ENCODE measurements at places on chromosomes 7 and 10. TPM values are rescaled to one million over a fixed set of nuclear protein-coding genes. Genes with fewer than 3 reads are reported as not detected.
A peak's percentile ranks its signal among the peaks of the same experiment; 100 is the strongest.

KCNH2 gene
- 0.77 TPM for total RNA-seq

HOXA9 gene
- not detected for total RNA-seq

TSPAN15 gene
- total RNA-seq = 1.8 TPM

GPR37 gene
- total RNA-seq = not detected

WAC gene
- 194 TPM for total RNA-seq

KIFBP gene
- 16.3 TPM for total RNA-seq

SPACDR gene
- 5.6 TPM for total RNA-seq

PTN gene
- total RNA-seq = not detected

MMP21 gene
- total RNA-seq = not detected

SLIT1 gene
- total RNA-seq = 0.65 TPM

RPEL1 gene
- total RNA-seq = not detected

LFNG gene
- 23.0 TPM for total RNA-seq

HTR7 gene
- 0.10 TPM for total RNA-seq

CPEB3 gene
- total RNA-seq = 1.7 TPM

NUTM2A gene
- 0.35 TPM for total RNA-seq

SLC39A12 gene
- not detected for total RNA-seq

ZSWIM8 gene
- total RNA-seq = 72.0 TPM

DNA sequence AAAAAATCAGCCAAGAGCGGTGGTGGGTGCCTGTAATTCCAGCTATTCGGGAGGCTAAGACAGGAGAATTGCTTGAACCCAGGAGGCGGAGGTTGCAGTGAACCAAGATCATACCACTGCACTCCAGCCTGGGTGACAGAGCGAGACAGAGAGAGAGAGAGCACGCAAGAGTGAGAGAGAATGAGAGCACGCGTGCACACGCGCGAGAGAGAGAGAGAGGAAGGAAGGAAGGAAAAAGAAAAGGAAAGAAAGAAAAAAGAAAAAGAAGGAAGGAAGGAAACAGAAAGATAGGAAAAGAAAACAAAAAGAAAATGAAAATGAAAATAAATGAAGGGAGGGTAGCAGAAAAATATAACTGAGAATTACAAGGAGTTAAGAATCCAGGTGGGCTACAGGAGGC, 82.7 kb downstream of the SVOPL start:
- no peaks in the 10 kb centered on the region for H3K27me3 ChIP-seq
- peaks cover 7% of the 10 kb centered on the region for H3K4me1 ChIP-seq
- peak overlapping the region; percentile 26 for H3K27ac ChIP-seq
- no peak overlapping the region for H3K4me3 ChIP-seq

GRCh38 chr10:103703941-103704919, 151.1 kb downstream of the SH3PXD2A start:
- H3K27ac ChIP-seq = no peak overlapping the region
- peak; percentile 37 for DNase-seq
- no peaks in the 10 kb centered on the region for H3K27me3 ChIP-seq
- H3K36me3 ChIP-seq = no peaks in the 10 kb centered on the region

DNA sequence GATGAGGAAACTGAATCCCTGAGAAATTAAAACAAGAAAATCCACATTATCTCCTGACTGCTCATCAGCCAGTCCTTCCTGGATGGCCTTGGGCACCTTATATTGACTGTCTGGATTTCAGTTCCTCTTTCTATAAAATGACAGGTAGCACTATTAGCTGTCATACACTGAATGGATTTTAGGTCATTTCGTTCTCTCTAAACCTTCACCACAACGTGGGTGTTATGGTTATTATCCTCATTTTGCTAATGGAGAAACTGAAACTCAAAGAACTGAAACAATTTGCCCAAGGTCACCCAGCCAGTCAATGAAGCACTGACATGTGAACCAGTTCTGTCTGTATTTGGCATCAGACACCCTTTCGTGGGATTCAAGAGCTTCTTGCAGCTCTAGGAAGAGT, 193.8 kb downstream of the CYP26A1 start:
- H3K27me3 ChIP-seq = no peaks in the 10 kb centered on the region
- H3K27ac ChIP-seq = no peak overlapping the region
- DNase-seq = no peak
- H3K36me3 ChIP-seq = peaks cover 5% of the 10 kb centered on the region
- H3K4me1 ChIP-seq = no peaks in the 10 kb centered on the region

GRCh38 chr10:89069589-89069988, 79.0 kb downstream of the FAS start:
- no peak overlapping the region for H3K4me3 ChIP-seq
- DNase-seq = no peak
- no peak overlapping the region for H3K27ac ChIP-seq
- H3K36me3 ChIP-seq = peaks cover under 1% of the 10 kb centered on the region
- H3K27me3 ChIP-seq = peaks cover 43% of the 10 kb centered on the region

- peaks cover 7% of the 10 kb centered on the region for H3K27me3 ChIP-seq
- DNase-seq = no peak
- H3K4me1 ChIP-seq = no peaks in the 10 kb centered on the region
Measured at GRCh38 chr7:91407942-91408341, 143.7 kb downstream of the FZD1 start.

GRCh38 chr10:29532256-29532878, 102.4 kb downstream of the SVIL start:
- no peaks in the 10 kb centered on the region for H3K27me3 ChIP-seq
- no peak overlapping the region for H3K4me3 ChIP-seq
- H3K4me1 ChIP-seq = peaks cover 5% of the 10 kb centered on the region
- H3K27ac ChIP-seq = no peak overlapping the region
- H3K36me3 ChIP-seq = no peaks in the 10 kb centered on the region
- DNase-seq = no peak

DNA sequence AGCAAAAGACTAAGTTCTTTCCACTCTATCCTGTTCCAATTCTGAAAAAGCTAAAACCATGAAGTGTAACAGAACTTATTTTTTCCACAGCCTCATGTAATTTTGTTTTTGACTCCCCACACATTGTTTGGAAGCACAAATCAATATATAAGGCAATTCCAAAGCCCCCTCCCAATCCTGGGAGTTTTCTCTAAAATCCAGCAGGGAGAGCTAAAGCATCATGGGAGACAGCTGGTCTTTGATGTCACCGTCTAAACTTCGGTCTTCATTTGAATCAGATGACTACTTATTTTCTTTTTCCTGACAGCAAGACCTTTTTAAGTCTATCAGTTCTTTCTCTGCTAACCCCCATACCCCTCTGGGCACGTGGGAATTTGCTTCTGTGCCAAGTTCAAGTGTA, 33.3 kb upstream of the PON1 start:
- H3K27ac ChIP-seq = no peak overlapping the region
- no peak for DNase-seq
- H3K4me1 ChIP-seq = no peaks in the 10 kb centered on the region
- H3K27me3 ChIP-seq = peaks cover 13% of the 10 kb centered on the region
- no peaks in the 10 kb centered on the region for H3K36me3 ChIP-seq

- DNase-seq = no peak
- H3K27ac ChIP-seq = no peak overlapping the region
- H3K4me3 ChIP-seq = no peak overlapping the region
- H3K36me3 ChIP-seq = no peaks in the 10 kb centered on the region
Measured at GRCh38 chr7:45564485-45564884, 9.7 kb upstream of the ADCY1 start.

GRCh38 chr7:22572937-22573336, 72.9 kb upstream of the STEAP1B start:
- no peak overlapping the region for H3K27ac ChIP-seq
- peaks cover 83% of the 10 kb centered on the region for H3K27me3 ChIP-seq
- DNase-seq = no peak
- peaks cover 7% of the 10 kb centered on the region for H3K4me1 ChIP-seq
- no peak overlapping the region for H3K4me3 ChIP-seq

DNA sequence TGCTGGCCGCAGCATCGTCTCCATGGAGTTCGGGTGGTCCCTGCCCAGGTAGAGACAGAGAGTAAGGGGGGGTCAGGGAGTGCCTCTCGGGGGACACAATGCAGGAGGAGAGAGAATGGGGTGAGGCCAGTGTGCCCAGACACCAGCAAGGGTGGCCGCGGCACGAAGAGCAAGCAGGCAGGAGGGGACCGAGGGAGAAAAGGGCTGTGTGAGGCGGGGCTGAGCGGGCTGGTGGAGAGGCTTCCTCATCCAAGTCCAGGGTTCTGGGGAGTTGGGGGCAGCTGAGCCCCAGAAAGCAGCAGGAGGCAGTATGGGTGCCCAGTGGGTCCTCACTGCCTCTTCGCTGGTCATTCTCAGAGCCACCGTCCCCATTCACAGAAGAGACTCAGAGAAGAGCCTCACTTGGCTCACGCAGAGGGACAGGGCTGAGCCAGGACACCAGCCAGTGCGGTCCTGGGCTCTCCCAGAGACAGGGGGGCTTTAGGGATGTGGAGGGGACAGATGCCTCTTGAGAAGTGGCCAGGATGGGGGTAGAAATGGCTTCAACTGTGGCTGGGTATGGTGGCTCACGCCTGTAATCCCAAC, 78.9 kb downstream of the MICALL2 start:
- H3K27ac ChIP-seq = no peak overlapping the region
- H3K27me3 ChIP-seq = peaks cover 10% of the 10 kb centered on the region
- DNase-seq = no peak
- H3K4me1 ChIP-seq = no peaks in the 10 kb centered on the region
- H3K4me3 ChIP-seq = no peak overlapping the region

- no peaks in the 10 kb centered on the region for H3K36me3 ChIP-seq
- H3K27me3 ChIP-seq = peaks cover 36% of the 10 kb centered on the region
- no peak overlapping the region for H3K27ac ChIP-seq
- no peak for DNase-seq
- H3K4me3 ChIP-seq = no peak overlapping the region
Measured at GRCh38 chr10:14468023-14468441, 137.3 kb upstream of the FRMD4A start.

GRCh38 chr7:20079080-20079479, 138.1 kb downstream of the MACC1 start:
- no peaks in the 10 kb centered on the region for H3K4me1 ChIP-seq
- no peak overlapping the region for H3K27ac ChIP-seq
- no peak overlapping the region for H3K4me3 ChIP-seq
- DNase-seq = no peak

GRCh38 chr10:128147669-128148068, 21.4 kb upstream of the MKI67 start:
- H3K36me3 ChIP-seq = peaks cover 12% of the 10 kb centered on the region
- no peak overlapping the region for H3K27ac ChIP-seq
- H3K27me3 ChIP-seq = peaks cover 17% of the 10 kb centered on the region

DNA sequence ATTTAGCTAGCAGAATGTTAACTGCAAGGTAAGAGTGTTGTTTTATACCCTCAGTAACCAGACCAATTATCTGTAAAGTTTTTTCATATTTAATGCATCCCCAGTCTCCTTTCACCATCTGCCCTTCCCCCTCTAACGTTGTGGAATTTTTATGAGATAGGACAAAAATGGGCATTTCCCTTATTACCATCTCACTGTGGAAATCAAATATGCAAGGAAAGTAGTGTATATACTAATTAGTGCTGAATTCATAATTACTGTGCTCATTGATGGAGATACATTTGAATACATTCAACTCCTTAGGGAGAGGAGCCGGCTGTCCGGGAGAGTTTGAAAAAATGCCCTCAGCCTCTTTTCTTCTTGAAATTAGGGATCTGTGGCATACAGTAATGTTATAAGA, 423.4 kb upstream of the MGMT start:
- no peak for DNase-seq
- peaks cover 20% of the 10 kb centered on the region for H3K4me1 ChIP-seq
- H3K27ac ChIP-seq = no peak overlapping the region
- H3K36me3 ChIP-seq = no peaks in the 10 kb centered on the region

DNA sequence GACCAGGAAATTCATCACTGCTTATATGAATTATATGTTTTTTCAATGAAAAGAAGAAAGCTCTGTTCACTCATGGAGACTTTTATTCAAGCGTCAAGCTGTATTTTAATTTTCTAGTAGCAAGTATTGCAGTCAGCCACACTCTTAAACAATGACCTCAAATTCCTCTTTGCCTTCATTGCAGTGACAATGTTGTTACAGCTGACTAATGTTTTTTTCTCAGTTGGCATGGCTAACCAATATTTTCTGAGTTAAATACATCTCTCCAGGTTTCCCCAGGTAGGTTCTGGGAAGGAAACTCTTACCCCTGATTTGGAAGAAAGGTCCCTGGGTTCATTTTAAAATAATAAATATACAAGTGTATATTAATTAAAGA, 241.5 kb downstream of the WDR11 start:
- DNase-seq = no peak
- no peaks in the 10 kb centered on the region for H3K27me3 ChIP-seq
- no peak overlapping the region for H3K4me3 ChIP-seq
- no peaks in the 10 kb centered on the region for H3K36me3 ChIP-seq
- no peak overlapping the region for H3K27ac ChIP-seq
